ENCODE measurements at places on chromosomes 3 and 15.

DNA sequence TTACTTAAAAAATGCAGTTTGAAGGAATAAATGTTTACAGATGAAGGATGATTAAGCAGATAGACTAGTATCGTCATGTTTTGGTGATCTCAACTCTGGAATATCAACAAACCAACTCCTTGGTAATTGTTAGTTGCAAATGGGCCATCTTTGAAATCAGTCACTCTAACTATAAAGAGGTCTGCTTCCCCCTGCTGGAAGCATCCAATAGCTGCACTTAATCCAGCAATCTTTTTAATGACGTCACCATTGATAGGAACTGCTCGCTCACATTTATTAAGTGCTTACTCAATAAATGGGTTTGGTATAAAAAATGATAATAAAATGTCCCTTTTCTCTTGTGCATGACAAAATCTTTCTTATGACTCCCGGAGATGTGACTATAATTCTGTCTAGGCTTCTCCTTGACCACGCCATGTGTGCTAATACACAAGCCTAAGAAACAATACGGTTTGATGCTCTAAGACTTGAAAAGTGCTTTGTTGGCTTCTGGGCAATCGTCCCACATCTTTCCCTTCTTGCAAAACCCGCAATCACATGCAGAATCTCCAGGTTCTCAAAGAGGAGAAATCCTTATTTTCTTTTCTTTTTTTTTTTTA, 227.6 kb upstream of the POU1F1 start:
- peak; percentile 35 for DNase-seq

DNA sequence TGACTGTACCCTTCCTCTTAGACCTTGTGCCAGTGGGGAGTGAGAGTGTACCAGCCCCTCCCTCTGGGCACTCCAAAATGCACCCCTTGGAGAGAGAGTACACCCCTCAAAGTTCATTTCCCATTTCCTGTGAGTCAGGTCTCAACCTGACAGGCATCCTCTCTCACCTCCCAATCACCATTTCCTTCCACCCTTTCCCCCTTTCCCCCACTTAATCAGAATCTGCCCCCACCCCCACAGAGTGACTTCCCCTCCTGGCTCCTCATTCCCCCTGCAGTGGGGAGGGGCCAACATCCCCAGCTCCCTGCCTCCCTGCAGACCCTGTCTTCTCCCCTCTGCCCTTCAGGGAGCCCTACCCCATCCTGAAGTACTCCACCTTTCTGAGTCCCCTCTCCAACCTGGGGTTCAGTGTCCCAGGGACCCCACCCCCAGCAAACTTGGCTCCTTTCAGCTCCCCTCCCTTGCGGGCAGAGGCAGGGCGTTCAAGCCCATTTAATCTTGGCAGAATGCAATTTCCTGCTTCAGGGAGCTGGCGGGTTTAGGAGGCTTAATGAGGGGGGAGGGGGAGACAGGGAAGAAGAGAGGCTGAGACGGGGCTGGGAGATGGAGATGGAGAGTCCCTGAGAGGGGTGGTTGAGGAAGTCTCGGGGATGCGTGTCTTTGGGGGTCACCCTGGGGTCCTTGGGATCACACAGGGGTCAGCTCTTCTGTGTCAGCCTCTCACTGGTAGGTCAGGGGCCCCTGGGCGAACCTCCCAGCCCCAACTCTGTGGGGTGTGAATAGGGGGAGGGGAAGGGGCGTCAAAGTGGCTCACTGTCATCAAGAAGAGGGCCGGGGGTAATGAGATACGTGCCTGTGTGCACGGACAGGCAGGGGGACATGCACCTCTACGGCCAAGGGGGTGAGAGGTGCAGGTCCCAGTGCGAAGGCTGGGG, 16.6 kb upstream of the SEMA3F start:
- no peak for DNase-seq

GRCh38 chr15:38048001-38048455, 113.6 kb downstream of the TMCO5A start:
- DNase-seq, result no peak

DNA sequence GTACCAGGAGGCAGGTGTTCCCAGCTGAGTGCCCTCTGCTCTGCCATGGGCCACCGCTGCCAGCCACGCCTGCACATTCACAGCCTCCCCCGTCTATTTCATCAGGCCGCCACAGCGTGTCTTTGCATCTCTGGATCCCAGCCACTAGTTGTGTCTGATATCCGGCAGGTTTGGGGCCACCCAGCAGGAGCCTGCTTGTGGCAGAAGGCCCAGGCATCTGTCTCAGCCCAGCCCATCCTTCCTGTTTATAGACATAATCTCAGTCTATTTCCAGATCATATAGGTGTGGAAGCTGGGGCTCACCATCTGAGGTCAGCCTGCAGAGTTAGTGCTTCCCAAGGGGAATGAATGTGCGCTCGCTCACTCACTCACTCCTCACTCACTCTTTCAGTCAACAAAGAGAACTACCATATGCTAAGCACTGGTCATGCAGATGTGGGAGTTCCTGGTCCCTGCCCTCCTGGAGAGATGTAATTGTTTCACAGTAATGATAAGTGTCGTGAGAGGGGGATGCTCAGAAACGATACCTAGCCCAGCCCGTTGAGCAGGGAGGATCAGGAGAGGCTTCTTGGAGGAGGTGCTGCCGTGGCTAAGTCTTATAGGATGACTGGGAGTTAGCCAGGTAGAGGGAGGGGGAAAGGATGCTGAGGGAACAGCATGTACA, 60.6 kb downstream of the FGD5 start:
- no peak for DNase-seq

GRCh38 chr15:57565311-57565710, 26.4 kb upstream of the MYZAP start:
- DNase-seq, result no peak

- DNase-seq, result no peak
Measured at GRCh38 chr3:50318615-50319014, 3.9 kb downstream of the HYAL2 start.

GRCh38 chr3:12371525-12372140, 82.8 kb downstream of the PPARG start:
- no peak for DNase-seq

- no peak for DNase-seq
Measured at GRCh38 chr15:65653341-65653740, 31.6 kb downstream of the SLC24A1 start.
